ENCODE measurements at places on chromosomes 5 and 9. TPM values are rescaled to one million over a fixed set of nuclear protein-coding genes. Genes with fewer than 3 reads are reported as not detected.

ELOVL7 gene
- total RNA-seq: 41.8 TPM

GRCh38 chr5:10317825-10318682, 10.4 kb upstream of the CMBL start:
- no peaks in the 10 kb centered on the region for H3K27me3 ChIP-seq
- H3K36me3 ChIP-seq: no peaks in the 10 kb centered on the region
- peak overlapping the region; percentile 67 for H3K27ac ChIP-seq
- H3K4me1 ChIP-seq: no peaks in the 10 kb centered on the region
- DNase-seq: peak; percentile 44
- H3K4me3 ChIP-seq: no peak overlapping the region

- no peaks in the 10 kb centered on the region for H3K27me3 ChIP-seq
- H3K4me1 ChIP-seq: no peaks in the 10 kb centered on the region
- H3K27ac ChIP-seq: no peak overlapping the region
These were observed 745.2 kb upstream of the WWC1 start for GRCh38 chr5:167546270-167546669.

- H3K27ac ChIP-seq: peak overlapping the region; percentile 45
- peak; percentile 28 for DNase-seq
- no peaks in the 10 kb centered on the region for H3K27me3 ChIP-seq
- H3K4me1 ChIP-seq: no peaks in the 10 kb centered on the region
- no peak overlapping the region for H3K4me3 ChIP-seq
- H3K36me3 ChIP-seq: no peaks in the 10 kb centered on the region
These were observed 46.4 kb upstream of the CHD1 start for GRCh38 chr5:98975223-98975622.
